Common myeloid progenitor, CD34-positive (primary cell): ENCODE measurements at places on chromosomes 3 and 15.

DNA sequence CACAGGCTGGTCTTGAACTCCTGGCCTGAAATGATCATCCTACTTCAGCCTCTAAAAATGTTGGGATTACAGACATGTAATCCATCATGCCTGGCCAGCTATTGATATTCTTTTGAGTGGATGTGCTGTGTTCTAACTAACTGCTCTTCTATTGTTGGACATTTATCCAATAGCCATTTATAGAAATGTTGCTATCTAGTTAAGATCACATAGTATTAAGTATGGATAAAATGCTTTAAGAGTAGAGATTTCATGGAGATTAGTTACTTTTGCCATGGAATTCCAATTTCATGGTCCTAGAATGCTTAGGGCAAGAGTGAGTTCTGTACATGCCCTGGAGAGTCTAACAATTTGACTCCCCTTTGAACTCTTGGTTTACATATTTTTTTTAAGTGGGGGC lies 10.9 kb downstream of the FAM81A start:
- DNase-seq = no peak

DNA sequence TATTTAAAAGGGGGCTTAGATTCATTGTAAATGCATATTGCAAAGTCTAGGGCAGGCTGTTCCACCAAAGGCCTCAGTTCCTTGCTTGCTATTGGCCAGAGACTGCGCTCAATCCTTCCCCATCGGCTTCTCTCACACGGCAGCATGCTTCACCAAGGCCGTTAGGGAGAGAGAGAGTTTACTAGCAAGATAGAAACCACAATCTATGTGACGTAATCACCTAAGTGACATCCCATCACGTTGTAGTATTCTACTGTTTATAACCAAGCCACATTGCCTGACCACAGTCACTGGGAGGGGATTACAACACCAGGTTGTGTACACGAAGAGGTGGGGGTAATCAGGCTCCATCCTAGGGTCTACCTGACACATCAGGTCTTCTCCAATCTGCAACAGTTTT lies 16.0 kb upstream of the NPAP1 start:
- no peak for DNase-seq

DNA sequence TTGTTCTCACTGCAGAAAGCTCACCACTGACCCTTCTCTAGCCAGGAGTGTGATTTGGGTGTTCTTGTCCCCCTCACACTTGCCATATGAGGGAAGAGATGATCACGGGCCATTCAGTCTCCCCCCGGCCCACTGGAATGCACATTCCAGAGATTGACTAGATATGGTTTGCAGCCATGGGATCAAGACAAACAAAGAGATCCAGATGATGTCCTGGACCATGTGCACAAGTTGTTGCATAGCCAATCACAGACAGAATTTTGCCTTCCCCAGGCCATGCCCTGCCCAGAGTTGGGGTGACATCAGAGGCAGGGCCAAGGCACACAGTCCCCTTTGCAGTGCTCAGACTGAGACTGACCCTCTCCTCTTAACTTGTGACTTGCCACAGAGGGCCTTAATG lies 14.8 kb downstream of the MUC13 start:
- no peak for DNase-seq

GRCh38 chr3:71600646-71601288 lies 17.2 kb upstream of the FOXP1 start:
- DNase-seq = no peak

GRCh38 chr3:111769110-111769991 lies 89.7 kb upstream of the PHLDB2 start:
- no peak for DNase-seq

DNA sequence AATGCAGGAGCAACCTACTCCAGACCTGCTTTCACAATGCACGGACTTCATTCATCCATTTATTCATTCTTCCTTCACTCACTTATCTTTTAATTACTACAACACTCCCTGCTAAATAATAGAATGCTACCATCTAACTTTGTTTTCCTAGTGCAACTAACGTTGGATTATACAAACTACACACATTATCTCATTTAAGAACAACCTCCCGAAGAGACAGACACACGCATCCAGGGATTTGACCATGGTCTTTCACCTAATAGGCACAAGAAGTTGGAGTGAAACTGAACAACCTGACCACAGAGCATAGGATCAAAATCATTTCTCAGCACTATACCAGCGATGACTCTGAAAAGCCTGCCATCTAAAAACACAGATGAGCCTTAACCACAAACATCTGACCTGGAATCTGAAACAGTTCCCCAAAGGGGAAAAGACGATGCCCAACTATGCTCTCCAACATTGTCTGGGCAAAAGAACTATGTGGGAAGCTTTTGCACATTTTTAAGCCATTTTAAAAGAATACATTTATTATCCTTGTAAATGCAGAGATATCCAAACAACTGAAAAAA lies 21.0 kb downstream of the ZNF385D start:
- DNase-seq = no peak

GRCh38 chr3:119649761-119650160 lies 10.6 kb downstream of the POPDC2 start:
- no peak for DNase-seq

- no peak for DNase-seq
Observed at GRCh38 chr3:188943591-188943990, 228.2 kb upstream of the TPRG1 start.
